Activated CD4-positive, alpha-beta memory T cell treated with anti-CD3 and anti-CD28 coated beads for 36 hours (primary cell): ENCODE measurements at places on chromosomes 5 and 9.

GRCh38 chr9:81724242-81724889 lies 35.0 kb upstream of the TLE1 start:
- DNase-seq = no peak

- DNase-seq = no peak
These were observed 52.9 kb downstream of the EHMT1 start for GRCh38 chr9:137671721-137672120.

DNA sequence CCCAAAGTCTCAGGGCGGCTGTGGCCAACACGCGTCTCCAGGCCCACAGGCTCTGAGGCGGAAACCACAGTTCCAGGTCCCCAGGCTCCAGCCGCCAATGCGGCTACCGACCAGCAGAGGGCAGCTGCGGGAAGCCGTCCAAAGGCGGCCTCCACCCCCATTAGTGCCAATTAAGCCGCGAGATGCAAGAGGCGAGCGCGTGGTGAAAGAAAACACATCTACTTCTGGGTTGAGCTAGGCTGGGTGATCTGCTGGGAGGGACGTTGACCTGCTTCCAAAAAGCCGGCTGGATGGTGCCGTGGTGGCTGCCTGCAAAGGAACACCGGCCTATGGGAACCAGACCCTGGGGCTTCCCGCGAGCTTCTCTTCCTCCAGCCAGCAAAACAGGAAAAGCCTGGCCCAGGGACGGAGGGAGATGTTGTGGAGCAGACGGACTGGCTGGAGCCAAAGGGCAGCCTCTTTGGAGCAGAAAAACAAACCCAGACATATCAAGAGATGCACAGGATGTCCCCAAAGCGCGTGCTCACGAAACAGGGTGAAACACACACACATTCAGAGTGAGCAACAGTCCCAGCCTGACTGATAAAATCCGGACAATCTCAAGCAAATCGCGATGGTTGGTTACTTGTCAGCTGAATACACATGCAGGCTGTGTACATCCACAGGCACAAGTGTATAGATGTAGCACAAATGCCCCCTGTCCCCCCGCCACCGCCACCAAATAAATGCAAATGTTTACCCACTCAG lies 187.1 kb upstream of the BRINP1 start:
- DNase-seq = peak; percentile 66

DNA sequence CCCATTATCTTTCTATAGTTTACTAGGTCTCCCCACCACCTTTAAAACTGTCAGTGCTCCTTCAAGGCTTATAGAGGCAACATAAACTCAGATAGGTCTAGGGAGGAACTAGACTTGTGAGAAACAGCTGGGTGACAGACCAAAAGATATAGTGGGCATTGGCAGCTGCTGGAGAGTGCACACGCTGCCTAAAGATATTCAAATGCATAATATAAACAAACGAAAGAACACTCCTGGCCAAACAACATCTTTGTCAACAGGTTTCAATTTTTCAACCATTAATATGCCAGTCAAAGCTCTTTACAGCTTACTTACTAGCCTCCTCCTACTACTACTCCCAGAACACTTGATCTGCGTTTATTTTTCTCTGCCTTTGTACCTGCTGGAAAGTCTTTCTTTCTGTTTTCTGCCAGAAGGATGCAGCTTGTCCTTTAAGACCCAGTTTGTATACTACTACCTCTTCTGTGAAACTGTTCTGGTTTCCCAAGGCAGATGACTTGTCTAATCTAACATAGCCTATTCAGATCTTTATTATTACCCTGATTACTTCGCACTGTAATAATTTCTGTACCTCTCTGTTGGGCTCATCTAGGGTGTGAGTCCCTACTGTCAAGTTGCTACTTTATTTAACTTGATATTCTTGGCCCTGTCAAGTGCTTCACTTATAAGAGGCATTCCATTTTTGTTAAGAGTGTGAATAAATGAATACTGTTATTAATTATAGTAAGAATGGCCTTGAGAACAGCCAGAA lies 14.3 kb downstream of the KDM3B start:
- DNase-seq = no peak

GRCh38 chr9:88804254-88804596 lies 187.0 kb upstream of the S1PR3 start:
- no peak for DNase-seq
